ENCODE measurements at places on chromosomes 13 and 19.
A peak's percentile ranks its signal among the peaks of the same experiment; 100 is the strongest.

- DNase-seq: peak; percentile 77
These were observed 3.5 kb downstream of the MYO9B start for GRCh38 chr19:17078920-17079709.

DNA sequence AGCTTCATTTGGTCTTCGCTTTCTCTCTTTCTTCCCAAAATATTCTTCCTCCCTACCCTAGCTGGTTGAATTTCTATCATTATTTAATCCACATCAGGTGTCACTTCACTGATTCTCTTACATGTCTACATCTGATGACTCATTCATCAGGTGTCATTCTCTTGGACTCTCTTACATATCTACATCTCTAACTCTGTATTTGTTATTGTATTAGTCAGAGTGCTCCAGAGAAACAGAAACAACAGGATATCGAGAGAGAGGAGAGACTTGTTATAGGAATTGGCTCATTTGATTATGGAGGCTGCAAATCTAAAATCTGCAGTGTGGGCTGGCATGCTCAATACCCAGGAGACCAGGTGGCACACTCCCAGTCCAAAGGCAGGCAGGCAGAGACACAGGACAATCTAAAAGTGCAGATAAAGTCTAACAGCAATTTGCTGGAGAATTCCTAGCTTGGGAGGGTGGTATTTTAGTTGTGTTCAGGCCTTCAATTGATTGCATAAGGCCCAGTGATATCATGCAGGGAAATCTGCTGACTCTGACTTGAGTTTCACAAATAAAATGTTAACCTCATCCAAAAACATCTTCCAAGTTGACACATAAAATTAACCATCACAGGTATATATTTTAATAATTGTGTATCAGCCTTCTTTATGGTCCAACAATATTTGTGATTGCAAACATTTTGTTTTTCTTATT, 541.4 kb upstream of the SLITRK5 start:
- DNase-seq: no peak

DNA sequence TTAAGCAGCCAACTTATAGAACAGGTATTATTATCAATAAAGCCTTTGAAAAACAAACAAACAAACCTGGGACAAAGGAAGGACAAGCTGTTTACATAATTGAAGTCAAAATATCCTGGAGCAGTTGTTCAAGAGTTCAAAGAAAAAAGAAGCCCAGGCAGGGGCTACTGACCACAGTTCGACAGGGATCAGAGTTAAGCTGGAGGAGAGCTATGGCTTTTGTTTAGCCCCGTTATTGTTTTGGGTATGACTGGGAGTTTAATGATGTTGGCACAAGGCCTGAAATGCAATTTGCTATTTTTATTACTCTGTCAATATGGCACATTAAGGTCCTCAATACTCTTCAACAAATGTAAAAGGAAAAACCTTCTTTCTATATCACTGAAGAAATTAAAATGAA, 624.4 kb upstream of the KLHL1 start:
- DNase-seq: no peak

DNA sequence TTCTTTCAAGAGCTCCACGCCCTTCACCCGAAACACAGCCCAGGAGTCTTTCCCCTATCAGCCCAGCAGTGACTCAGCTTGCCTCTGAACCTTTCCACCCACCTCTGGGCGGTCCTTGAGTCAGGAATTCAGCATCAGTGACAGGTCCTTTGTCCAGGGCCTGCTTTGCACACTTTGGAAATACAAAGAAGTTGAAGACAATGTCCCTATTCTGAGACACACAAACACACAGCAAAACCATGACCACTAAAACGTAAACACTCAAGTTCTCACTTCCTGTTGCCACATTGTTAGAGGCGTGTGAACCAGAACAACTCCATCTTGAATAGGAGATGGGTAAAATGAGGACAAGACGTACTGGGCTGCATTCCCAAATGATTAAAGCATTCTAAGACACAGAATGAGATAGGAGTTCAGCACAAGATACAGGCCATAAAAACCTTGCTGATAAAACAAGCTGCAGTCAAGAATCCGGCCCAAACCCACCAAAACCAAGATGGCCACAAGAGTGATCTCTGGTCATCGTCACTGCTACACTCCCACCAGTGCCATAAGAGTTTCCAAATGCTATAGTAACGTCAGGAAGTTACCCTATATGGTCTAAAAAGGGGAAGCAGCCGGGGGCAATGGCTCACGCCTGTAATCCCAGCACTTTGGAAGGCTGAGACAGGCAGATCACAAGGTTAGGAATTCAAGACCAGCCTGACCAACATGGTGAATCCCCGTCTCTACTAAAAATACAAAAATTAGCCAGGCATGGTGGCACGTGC, 49.2 kb upstream of the ATP12A start:
- no peak for DNase-seq

DNA sequence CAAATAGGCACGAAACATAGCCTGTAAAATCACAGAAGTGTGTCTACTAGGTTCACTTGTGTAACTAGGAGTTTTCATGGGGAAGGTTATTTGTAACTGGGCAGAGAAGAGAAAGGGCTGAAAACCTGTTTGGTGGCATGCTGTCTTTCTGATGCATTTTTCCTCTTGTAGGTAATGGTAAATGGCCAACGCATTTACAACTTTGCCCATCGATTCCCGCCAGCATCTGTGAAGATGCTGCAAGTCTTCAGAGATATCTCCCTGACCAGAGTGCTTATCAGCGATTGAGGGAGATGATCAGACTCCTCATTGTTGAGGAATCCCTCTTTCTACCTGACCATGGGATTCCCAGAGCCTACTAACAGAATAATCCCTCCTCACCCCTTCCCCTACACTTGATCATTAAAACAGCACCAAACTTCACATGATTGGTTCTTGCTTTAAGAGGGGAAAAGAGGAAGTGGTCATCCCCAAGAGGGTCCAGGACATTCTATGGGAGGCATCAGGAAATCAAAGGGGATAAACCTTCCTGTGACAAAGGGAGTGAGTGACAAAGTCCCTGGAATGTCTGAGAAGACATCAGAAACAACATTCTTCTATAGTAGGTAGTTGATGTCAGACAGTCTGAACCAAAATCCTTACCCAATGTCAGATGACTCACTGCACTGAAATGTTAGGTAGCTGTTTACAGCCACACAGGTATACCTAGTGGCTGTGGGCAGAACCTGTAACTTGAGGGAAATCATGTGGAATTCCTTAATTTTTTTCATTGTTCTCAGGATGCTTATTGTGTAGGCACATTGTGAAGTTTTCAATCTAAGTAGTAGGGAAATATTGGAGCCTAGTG, 5.0 kb downstream of the LGALS14 start:
- no peak for DNase-seq

- DNase-seq: no peak
These were observed 1140.4 kb downstream of the PCDH9 start for GRCh38 chr13:66089711-66090110.

- no peak for DNase-seq
These were observed 18.1 kb downstream of the RNASEH2B start for GRCh38 chr13:50927701-50928100.
